ENCODE measurements at places on chromosomes 3 and 15. TPM values are rescaled to one million over a fixed set of nuclear protein-coding genes. Genes with fewer than 3 reads are reported as not detected.

The CYP8B1 gene
- total RNA-seq: not detected

The TRH gene
- total RNA-seq: 0.37 TPM

GRCh38 chr3:123535580-123535979 lies 49.3 kb downstream of the HACD2 start:
- DNase-seq: no peak

DNA sequence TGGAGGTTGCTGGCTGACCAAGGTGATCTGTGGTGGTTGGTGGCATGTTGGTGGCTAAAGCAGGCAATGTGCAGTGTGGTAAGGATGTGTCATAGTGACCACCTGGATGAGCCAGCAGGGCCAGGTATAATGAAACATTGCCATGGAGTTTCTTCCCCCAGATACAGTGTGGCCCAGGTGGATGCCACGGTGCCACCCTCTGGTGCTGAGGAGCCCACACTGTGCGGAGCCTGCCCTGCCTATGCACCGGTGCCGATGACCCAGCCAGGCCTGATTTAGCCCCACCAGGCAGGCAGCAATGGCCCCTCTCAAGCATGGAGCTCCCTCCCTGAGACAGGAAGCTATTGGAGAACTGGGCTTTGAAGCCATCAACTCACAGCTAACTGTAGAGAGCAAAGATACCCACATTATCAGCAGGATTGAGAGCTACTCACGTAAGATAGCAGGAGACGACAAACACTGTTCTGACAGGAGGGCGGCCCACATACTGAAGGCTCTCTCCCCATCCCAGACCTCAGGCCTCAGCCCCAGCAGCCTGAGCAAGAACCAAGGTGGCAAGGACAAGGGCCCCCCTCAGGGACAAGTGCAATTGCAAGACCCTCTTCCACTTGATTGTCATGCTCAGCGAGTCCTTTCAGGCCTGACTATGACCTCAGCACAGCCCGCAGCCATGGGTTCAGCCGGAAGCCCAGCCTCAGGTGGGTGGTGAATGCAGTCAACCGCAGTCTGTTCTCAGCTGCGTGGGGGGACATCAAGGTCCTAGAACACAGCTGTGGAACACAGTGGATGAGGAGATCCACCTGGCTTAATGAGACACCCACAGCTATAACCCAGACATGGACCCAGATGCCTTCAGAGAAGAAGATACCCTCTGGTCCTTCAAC lies 82.8 kb upstream of the CDV3 start:
- DNase-seq: no peak

- DNase-seq: no peak
Measured at GRCh38 chr3:51927061-51927977, 14.4 kb downstream of the RRP9 start.

DNA sequence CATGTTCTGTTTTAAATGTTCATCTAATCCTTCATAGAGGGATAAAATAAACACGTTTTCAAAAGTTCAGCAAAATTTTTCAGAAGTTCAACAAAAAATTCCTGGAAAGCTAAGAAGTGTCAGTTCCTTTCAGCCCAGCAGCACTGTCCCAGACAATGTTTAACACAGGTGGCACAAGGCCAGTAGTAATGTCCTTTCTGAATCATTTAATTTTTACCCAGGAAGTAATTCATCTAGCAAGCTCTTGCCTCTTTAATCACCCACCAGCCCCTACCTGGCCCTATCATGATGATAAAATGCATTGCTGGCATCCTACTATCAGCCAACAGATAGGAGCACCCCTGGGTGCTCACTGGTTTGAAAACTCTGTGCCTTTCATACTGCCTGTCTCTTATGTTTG lies 627.1 kb upstream of the ADAMTS9 start:
- DNase-seq: no peak

DNA sequence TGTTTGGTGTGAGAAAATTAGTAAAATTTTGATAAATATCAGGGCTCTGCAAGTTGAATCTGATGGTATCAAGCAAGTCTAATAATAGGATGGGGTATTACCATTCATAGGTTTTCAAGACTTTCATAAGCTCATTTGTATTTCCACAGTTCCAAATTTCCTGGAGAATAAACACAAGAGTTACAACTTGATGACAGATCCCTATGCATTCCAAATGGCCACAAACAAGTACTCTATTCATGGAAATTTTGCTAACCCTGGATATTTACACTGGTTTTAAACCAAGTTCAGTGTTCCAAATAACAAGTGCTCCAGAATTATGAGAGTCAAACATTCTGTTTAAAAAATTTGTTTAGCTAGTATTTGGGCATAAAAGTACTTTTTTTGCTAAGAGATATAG lies 75.0 kb upstream of the CNTN6 start:
- DNase-seq: no peak

- DNase-seq: no peak
Measured at GRCh38 chr15:35737441-35737840, 191.5 kb upstream of the DPH6 start.

GRCh38 chr3:62774221-62774620 lies 101.0 kb downstream of the CADPS start:
- DNase-seq: no peak

All from uterus (tissue), 4 donors.